ENCODE measurements at places on chromosomes 7 and 10. TPM values are rescaled to one million over a fixed set of nuclear protein-coding genes. Genes with fewer than 3 reads are reported as not detected.

LIPA gene
- 14.9 TPM for total RNA-seq

CDC14C gene
- total RNA-seq = not detected

ZNF853 gene
- 0.54 TPM for total RNA-seq

TRIM74 gene
- not detected for total RNA-seq

SMO gene
- 8.8 TPM for total RNA-seq

TMEM178B gene
- total RNA-seq = not detected

FRAT1 gene
- total RNA-seq = 2.3 TPM

DYNC1I1 gene
- 0.54 TPM for total RNA-seq

ARPC1B gene
- 643 TPM for total RNA-seq

MDFIC gene
- total RNA-seq = 12.0 TPM

Measured in endothelial cell of coronary artery (primary cell).